ENCODE measurements at places on chromosomes 1 and 21.

DNA sequence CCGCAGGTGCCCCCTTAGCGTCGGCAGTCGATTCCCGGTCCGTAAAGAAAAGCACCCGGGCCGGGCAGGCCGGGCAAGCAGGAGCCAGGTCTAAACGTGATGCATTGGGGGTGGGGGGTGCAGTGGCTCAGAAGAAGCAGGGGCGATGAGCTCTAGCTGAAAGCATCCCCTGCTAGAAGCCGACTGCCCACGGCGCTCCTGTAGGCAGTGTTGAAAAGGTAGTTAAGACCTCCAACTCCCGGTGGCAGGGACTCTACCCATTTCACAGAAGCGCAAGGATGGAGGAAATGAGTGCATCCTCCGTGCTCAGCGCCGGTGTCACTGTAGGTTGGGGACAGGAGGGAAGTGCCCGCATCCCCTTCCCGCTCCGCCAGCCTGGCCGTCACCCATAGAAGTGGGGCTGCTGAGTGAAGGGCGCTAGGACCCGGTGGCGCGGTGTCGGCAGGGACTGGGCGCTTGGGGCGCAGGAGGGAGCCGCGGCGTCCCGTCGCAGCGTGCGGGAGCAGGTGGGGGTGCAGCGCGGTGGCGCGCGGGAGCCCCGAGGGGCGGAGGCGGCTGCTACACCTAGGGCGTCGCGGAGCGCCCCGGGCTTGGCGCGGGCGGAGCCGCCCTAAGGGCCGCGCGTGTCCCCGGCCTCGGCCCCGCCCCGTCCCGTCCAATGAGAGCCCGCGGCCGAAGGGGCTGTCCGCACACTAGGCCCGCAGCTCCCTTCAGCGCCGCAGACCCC, at the start of gene WNT2B:
WNT2B (plus strand) TSS at position 688 of the 727 bp plus-strand sequence. CDS start 298 bp downstream, outside the sequence.
- DNase-seq, result no peak

DNA sequence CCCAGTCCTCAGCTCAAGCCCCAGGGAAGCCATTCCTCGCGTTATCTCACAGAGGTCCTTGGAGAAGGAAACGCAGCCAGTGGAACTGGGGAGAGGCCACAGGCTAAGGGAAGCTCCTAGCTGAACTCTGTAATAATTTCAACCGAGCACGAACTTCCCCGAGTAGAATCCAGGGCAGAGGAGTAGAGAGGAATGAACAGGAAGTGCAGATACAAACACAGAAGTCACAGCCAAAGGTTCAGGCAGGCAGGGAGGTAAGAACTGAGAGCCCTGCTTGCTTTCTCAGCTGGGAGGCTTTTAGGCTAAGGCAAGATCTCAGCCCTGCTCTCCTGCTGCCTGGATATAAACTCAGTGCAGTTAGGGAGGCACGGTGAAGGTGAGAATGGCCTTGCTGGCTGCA, 23.7 kb downstream of the WARS2 start:
- DNase-seq, result no peak

DNA sequence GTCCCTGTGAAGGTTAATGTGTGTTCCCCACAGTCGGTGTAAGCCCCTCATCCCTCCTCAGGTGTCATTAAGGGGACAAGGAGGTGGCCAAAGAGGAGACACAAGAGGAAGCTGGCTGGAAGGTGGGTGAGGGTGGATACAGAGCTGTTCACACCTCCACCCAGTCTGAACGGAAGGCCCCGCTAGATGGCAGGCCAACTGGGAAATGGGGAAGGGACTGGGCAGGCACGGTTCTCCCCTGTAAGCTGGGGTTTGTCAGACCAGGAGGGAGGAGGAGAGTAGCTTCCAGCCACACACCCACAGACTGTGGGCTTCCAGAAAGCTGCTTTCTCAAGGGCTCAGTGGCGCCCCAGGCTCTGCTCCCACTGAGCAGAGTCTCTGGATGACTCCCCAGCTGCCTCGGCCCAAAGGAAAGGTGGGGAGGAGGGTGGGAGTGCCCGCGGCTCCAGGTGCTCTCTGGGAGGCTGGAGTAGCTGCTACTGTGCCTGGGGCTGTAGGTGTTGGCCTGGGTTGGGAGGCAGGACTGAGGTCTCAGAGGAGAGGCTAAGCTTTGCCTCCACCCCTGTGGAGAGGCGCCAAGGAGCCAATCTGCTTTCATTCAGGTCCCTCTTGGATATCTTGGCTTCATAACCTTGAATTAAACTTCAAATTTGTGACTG, 41.2 kb downstream of the PCP4 start:
- no peak for DNase-seq

DNA sequence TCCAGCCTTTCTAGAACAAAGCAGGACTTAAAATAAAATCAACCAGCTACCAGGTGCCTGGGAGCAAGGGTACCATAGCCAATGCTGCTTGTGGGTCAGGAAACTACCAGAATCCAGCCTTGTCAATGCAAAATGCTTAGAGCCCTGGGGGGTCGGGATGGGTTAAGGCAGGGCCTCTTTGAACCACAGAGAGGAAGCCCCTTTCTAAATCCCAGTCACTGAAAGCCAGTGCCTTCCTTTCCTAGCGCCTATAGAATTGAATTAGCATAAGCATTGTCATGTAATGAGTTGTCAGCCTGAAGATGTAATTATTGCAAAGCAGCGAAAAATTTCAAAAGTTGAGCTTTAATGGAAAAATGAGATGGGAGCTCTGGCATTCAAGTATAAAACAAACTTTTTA, 176.6 kb upstream of the DAB1 start:
- no peak for DNase-seq

- no peak for DNase-seq
Observed at GRCh38 chr1:230753586-230754251, 6.5 kb downstream of the CAPN9 start.

- no peak for DNase-seq
Observed at GRCh38 chr21:17435565-17436543, 77.0 kb upstream of the CXADR start.
